ENCODE measurements at places on chromosomes 11 and 22.
A peak's percentile ranks its signal among the peaks of the same experiment; 100 is the strongest.

DNA sequence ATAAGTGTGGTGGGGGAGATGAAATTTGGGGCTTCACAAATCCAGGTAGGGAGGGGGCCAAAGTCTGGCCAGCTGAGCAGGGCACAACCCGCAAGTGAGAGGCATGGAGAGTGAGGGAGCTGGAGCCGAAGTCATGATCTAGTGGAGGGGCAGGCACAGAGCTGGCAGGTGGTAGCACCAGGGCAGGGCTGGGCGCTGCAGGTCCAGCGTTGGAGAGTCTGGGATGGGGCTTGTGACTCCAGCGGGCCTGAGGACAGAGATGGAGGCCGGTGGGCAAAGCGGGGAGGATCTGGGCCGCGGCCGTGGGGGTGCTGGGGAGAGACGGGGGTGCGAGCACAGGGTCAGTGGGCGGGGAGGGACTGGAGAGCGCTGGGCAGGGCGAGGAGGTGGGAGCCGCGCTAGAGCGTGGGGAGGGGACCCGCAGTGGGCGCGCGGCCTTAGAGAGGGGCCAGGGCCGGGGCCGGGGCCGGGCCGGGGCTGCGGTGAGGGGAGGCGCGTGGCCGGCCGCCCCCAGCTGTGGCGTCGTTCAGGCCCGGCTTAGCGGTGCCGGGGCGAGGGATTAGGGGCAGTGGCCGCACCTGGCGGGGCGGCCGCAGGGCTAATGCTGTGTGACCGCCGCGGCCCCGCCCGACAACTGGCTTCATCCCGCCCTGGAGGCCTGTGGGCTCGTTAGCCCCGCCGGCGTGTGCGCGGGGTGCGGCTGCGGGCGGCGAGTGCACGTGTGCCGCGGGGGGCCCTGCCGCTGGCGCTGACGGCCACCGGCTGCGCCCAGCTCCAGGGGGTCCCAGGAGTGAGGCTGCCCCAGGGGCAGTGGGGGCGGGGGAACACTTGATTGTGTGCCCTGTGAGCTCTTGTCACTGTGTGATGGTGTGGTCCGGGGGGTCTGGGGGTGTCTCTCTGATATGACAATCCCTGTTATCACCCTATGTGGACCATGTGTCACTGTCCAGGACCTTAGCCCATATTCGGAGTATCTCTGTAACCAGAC, 23.6 kb upstream of the MYOD1 start:
- no peak for DNase-seq

- DNase-seq: no peak
These were observed 651 bp downstream of the CTSF start for GRCh38 chr11:66567787-66568123.

DNA sequence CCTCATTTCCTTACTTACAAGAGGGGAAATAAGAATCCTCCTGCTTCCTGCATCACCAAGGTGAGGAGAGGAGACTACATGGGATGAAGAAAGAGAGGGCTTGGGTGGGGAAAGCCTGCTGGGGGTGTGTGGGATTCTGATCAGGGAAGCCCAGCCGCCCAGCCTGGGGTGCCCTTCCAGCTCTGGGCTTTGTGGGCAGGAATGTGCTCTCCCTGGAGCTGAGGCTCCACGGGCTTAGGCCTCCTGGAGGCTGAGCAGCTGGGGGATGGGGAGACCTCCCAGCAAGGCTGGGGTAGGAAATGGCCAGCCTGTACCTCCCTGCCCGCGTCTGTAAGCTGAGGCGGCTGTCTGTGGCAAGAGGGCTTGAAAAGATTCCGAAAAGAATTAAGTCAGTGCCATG, 206.1 kb downstream of the GRIK4 start:
- DNase-seq: no peak

DNA sequence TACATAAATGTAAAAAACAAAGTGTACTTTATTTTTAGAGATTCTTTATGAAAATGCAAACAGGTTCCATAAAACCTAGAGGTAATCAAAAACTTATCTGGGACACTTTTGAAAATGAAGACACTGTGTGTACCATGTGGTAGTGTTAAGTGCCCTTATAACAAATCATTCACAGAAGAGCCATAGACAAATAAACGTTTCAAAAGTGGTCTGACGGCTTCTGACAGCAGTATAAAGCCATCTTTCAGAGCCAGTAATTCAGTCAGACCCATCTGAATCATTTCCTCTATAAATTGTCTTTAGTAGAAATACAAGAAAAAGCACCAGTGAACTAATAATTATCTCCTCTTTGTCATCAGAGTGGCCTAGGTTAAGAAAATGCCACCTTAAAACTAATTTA, 100.0 kb downstream of the PAX6 start:
- no peak for DNase-seq

- peak; percentile 27 for DNase-seq
These were observed 44.2 kb upstream of the TTLL12 start for GRCh38 chr22:43230971-43231723.

DNA sequence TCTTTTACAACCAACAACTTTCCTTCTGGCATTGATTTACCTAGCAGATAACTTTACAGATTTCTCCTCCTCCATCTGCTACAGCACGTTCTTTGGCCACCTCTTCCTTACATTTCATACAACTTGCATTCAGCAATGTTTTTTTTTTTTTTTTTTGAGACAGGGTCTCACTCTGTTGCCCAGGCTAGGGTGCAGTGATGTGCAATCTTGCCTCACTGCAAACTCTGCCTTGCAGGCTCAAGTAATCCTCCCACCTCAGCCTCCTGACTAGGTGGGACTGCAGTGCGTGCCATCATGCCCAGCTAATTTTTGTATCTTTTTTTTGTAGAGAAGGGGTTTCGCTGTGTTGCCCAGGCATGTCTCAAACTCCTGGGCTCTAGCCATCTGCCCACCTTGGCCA, 6.5 kb downstream of the PDE3B start:
- no peak for DNase-seq

- DNase-seq: no peak
These were observed 1478.4 kb downstream of the TBC1D22A start for GRCh38 chr22:48240935-48241230.

DNA sequence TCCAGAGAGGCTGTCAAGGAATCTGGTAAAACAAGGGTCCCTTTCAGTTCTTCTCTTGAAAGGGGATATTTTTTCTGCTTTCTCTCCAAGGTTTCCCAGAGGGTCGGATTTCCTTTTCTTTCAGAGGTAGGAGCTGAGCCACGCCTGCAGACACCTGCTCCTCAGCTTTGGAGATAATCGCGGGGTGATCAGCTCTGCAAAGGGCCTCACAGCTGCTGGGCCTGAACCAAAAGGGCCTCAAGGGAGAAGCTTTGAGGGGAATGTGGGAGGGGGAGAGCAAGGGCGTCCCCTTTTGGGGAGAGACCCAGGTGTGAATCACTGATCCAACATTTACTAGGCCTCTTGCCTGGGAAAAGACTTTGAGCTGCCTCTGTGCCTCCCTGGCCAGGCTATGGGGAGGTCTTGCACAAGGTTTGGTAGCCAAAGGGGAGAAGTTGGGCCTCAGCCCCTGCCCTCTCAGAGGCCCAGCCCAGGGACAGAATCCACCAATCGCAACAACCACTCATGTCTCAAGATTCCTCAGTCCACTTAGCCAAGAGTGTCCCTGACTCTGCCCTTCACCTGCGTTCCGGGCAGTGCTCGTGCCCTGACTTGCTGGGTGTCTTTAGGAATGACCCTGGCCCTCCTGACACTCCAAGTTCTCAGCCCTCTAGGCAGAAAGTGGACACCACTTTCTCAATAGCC, 14.0 kb upstream of the TP53I11 start:
- no peak for DNase-seq

GRCh38 chr11:93697611-93698010, 36.1 kb downstream of the CEP295 start:
- no peak for DNase-seq

- no peak for DNase-seq
These were observed 414.3 kb downstream of the AASDHPPT start for GRCh38 chr11:106491751-106492150.

DNA sequence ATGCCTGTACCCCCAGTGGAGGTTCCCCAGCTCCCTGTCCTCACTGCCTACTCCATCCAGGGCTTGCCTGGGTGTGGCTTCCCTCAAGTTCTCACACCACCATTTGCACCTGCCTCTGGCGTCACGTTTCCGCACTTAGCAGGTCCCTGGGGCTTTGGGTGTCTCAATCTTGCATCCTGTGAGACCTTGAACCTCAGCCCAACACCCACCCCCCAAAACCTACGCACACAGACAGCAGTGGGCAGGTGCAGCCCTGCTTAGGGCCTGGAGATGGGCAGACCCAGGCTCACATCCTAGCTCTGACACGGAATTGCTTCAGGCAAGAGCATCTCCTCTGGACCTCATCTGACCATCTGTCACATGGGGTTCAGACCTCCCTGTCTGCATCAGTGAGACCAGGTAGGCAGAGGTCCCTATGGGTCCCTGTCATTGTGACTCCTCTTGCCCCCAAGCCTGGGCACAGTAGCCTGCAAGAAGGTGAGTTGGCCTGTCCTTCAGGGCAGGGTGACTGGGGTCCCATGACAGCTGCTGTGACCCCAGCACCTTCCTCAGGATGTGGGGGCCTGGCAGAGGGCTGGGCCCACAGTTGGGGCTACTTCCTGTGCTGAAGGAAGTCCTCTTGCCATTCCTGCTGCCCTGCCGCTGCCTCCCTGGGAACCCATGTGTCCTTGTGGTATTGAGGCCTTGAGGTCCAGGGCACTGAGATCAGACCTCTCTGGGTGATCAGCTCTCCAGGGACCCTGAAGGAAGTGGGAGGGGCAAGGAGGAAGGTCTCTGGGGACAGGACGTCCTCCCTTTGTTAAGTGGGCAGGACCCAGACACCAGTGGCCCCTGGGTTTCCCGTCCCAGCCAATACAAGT, 2.0 kb downstream of the SIPA1 start:
- DNase-seq: peak; percentile 37
